ENCODE measurements at places on chromosomes 11 and 22. TPM values are rescaled to one million over a fixed set of nuclear protein-coding genes. Genes with fewer than 3 reads are reported as not detected.

DNA sequence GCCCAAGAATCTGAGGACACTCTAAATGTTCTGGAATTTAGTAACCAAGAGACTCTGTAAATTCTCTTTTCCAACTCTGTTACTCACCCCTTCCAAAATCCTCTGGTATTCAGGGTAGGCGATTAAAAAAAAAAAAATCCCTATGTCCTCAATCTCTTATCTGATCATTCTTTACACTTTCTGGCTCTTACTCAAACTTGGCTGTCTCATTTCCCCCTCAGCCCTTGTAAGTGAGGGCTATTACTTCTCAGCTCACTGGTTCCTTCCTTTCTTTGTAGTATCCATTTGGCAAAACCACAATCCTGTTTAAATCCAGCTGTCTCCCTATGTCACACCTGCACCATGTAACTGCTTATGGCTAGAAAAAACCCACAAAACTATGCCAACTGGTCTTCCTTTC, 12.7 kb upstream of the MSANTD2 start:
- no peak for DNase-seq

DNA sequence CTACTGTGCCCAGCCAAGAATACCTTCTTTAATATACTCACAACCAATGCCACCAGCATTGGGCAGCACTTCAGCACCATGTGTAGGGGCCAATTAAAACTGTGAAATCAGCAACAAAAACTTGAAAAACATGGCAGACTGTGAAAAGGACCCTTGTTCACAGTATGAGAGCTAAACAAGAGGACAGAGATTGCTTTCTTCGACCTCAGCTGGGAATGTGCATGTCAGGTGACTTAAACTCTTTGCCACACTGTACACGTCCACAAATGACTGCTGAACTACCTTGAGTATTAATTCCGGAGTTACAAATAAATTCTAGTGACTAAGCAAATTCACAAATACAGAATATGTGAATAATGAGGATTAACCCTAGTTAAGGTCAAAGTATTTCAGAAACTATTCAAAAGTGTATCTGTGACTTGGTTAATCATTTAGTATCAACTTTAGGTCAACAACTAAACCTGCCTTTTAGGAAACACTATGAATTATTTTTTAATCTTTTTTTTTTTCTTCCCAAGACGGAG, 33.0 kb downstream of the DDX6 start:
- no peak for DNase-seq

DNA sequence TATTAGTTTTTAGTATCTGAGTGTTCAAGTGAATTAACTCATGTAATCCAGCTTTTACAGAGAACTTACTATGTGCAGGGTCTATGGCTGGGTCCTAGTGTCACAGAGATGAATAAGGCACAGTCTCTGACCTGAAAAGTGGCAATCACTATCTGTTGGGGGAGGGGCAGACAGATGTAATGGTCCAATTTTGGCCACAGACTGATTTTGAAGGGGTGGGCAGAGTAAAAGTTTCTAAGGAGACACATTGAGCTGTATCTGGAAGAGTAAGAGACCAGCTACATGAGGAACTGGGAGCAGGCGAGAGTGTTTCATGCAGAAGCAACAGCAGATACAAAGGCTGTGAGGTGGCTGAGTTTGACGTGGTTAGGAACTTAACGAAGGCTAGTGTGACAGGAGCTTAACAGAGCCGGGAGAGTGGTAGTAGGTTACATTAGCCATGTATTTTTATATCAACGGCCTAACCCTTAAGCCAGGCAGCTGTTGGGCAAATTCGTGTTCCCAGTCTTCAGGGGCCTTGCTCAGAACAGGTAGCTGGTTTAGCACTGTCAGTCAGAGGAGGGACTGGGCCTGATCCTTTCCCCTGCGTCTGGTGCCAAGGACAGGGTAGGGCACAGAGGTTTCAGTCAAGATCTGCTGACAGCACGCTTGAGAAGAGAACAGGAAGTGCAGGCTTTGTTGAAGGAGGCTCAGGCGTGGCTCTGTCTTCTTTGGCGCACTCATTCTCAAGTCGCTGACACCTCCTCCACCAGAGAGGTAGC, 1.4 kb upstream of the STIM1 start:
- DNase-seq = peak; percentile 91

GRCh38 chr22:44181033-44181911, 547 bp downstream of the PARVG start:
- no peak for DNase-seq

GRCh38 chr11:203056-203944, 3.9 kb downstream of the BET1L start:
- DNase-seq = peak; percentile 52

- DNase-seq = no peak
These were observed 122.1 kb upstream of the ISX start for GRCh38 chr22:34943830-34944229.

The PLEKHA7 gene
- total RNA-seq = 19.9 TPM

DNA sequence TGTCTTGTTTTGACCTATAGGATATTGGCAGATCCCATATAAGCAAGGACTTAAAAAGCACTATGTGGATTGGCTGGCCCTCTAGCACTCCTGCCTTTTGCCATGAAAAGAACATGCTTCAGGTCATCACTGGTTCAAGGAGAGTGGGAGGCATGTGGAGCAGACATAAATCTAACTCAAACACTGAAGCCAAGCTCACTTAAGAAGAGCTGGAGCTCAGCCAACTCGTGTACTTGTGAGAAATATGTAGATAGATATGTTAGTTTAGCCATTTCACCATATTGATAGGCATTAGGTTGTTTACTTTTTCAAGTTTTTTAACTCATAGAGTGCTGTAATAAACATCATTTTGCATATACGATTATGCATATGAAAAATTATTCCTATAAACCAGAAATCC, 19.9 kb upstream of the BBOX1 start:
- no peak for DNase-seq

The PDE2A gene
- 27.2 TPM for total RNA-seq

DNA sequence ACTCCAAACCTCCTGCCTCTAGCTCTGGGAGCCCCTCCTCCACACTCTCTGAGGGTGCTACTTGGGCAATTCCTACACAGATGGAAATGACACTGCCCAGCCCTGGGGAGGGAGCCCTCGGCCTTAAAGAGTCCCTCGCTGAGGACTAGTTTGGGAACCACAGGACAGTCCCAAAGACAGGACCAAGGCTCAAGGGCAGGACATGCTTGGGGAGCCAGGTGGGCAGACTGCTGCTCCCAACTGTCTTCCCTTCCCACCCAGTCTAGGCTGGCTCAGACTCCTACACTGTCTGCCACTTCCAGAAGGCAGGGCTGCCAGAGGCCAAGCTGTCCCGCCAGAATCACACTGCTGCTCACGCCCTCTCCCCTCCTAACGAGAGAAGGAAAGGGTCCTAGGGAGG, 9.8 kb downstream of the ARRB1 start:
- DNase-seq = no peak

DNA sequence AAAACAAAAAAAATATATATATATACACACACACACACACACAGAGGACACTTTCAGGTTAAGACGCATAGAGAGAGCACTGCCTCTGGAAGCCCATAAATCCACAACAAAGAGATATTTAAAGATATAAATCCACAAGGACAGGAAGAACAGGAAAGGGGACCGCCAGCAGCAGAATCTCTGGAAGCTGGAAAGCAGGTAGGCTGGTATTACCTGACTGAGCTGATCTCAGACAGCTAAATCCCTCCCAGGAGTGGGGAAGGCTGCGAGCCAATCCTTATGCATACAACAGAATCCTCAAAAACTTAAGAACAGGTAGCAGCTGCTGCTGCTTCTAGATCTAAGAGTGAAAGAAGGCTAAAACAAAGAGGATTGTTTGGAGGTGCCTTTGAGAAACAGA, 1.8 kb upstream of the MCAT start:
- no peak for DNase-seq

The INSC gene
- total RNA-seq = not detected

The MMP7 gene
- total RNA-seq = 195 TPM

DNA sequence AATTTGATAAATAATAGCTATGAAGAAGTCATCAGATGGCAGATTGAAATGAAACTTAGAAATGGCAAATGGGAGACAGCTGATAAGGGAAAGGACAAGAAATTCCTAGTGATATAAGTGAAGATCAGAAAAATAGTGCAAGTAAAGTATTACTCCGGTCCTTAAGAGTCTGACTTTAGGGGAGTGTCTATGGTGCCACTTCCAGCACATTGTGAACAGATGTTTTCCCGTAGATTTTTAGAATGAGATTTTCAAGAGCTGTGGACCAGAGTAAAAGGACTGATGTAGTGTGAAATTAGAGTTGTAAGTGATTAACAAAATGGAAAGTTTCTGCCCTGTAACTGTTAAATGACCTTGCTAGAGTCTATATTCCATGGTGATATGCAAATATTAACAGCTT, 974.8 kb upstream of the TENM4 start:
- no peak for DNase-seq

DNA sequence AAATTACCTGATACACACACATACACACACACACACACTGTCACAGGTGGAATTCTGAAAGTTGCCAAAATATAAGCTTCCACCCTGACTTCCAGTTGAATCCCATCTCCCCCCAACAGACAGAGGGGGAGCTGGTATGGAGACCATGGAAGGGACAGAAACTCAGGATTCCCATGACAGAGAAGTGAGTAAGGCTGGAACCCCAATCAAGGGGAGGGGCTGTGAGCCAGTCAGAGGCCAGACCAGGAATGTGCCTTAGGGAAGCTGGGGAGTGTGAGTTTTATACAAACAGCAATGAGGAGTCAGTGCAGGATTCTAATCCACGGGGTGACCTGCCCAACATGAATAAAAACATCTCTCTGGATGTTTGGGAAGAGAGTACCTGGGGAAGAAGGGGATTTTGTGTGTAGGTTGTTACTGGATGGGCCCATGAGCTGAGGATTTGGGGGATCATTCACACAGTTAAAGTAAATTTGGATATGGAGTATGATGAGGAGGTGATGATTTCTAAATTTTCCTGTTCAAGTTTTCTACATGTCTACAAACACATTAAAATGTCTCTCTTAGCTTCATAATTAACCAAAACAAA, 38.7 kb upstream of the TOP3B start:
- no peak for DNase-seq

DNA sequence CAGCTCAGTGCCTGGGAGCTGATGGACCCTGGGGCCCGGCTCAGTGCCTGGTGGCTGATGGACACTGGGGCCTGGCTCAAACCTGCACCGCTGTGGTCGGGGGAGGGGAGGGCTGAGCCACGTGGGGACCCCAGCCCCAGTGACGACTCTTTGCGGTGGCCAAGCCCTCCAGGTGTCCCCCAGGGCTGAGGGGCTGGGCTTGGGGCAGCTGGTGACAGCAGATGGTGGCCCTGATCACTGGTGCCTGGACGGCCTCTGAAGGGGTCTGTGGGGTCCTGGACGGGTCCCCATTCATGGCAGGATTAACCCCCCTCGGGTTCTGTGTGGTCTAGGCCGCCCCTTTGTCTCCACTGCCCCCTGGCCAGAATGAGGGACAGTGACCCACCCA, 3.4 kb upstream of the MUC5B start:
- no peak for DNase-seq

- DNase-seq = no peak
These were observed 1.5 kb upstream of the GGT1 start for GRCh38 chr22:24601217-24602104.

The MRGPRF gene
- 10.1 TPM for total RNA-seq

DNA sequence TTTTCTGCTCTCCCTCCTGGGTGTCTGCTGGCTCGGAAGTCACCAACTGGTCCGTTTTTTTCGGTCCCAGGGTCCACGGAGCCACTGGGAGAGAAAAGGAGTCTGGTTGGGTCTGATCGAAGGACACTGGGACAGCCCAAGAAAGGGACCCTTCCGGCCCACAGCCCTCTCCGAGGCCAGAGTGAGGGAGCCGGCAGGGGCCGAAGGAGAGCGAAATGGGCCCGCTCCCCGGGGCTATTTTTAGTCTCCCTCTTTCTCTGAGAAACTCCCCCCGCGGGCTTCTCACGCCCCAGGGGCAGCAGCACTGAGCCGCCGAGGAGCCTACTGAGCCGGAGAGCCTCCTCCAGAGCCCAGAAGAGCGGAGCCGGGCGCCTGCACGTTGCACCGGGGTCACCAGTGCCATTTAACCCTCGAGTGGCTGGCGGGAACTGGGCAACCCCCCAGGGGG, 1.9 kb downstream of the ESAM start:
- no peak for DNase-seq

The GRM5 gene
- not detected for total RNA-seq

The CDC45 gene
- 1.2 TPM for total RNA-seq

DNA sequence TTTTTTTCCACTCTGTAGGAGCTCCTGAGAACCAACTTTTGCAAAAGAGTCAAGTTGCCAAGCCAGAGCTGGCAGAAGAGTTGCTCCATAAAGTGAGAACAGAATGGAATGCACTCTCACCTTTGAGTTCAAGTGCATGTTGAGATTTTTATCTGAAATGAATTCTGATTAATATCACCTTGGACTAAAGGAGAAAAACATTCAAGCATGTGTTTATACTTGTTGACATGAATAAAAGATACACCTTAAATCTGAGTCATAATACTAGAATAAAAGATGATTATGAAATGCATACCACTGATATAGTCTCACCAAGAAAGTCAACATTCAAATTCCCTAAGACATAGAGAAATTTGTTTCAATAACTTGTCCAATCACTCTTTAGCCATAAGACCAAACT, 37.8 kb downstream of the ARL14EP start:
- DNase-seq = no peak

The SCGB1C1 gene
- total RNA-seq = not detected

GRCh38 chr22:25693268-25693565, 48.8 kb upstream of the MYO18B start:
- DNase-seq = no peak

DNA sequence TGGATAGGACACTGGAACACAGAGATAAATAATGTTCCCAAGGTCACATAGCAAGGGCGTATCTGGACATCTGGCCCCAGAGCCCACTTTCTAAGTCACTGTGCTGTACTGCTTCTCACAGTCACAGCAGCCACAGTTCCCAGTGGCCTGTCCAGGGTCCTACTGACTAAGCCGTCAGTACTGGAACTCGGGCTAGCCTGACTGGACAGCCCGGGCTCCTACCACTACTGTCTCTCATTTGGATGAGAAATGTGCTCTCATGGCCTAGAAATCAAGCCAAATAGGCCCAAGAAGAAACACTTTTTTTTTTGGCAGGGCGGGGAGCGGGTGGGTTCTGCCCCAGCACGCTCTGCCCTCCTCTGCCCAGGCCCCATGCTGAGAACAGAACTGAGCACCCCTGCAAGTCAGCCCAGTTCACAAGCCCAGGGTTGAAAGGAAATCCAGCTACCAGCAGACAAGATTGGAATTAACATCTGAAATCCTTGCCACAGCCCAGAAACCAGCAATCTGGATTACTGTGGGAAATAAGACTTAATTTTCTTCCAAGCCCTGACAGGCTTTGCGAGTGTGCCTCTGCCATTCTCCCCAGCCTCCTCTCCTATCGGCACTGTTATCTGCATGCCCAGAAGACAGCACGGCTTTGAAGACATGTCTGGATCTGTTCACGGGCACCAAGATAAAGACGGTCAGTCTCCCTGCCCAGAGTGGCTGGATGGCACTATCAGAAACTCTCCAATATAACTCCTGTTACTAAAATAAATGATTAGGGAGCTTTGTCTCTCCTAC, 182.9 kb upstream of the NCAM1 start:
- peak; percentile 61 for DNase-seq

DNA sequence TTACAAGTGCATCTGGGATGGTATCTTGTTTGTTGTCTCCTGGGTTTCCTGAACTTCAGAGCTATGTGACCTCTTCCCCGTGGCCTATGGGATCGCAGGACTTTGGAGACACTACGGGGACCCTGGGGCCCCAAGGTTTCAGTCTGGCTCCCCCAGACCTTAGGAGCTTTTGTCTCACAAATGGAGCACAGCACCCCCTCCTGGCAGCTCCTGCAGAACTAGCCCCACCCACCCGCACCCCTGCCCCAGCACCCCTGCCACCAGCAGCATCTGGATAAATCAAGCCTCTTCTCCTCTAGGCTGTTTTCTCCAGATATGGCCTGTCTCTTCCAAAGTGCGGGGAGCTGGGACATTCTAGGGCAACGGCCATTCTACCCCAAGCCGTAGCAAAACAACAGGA, 10.4 kb downstream of the RCOR2 start:
- no peak for DNase-seq

Measured in lower leg skin (tissue), 4 donors.